Activated CD4-positive, CD25-positive, alpha-beta regulatory T cell treated with anti-CD3 and anti-CD28 coated beads, Interleukin-2, amount 50 U/mL, for 24 hours (primary cell): ENCODE measurements at places on chromosomes 2 and 18.

GRCh38 chr2:184339966-184340365 lies 258.4 kb upstream of the ZNF804A start:
- ATAC-seq = no peak

DNA sequence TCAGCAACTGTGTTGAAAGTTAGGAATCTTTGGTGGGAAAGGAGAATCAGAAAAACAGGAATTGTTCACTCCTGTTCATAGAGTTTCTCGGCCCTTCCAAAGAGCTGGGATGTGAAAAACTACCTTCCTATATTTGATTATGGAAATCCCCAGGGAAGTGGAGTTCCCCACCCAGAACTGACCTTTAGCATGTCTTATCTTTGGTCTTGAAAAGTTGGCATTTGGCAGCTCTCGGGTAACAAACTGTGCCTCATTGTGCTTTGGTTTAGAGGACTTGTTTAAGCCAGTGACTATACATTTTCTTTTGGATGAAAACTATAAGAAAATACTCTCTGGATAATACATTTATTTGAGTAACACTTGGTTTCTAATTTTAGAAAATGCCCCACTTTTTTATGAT lies 51.3 kb upstream of the CERS6 start:
- no peak for ATAC-seq

DNA sequence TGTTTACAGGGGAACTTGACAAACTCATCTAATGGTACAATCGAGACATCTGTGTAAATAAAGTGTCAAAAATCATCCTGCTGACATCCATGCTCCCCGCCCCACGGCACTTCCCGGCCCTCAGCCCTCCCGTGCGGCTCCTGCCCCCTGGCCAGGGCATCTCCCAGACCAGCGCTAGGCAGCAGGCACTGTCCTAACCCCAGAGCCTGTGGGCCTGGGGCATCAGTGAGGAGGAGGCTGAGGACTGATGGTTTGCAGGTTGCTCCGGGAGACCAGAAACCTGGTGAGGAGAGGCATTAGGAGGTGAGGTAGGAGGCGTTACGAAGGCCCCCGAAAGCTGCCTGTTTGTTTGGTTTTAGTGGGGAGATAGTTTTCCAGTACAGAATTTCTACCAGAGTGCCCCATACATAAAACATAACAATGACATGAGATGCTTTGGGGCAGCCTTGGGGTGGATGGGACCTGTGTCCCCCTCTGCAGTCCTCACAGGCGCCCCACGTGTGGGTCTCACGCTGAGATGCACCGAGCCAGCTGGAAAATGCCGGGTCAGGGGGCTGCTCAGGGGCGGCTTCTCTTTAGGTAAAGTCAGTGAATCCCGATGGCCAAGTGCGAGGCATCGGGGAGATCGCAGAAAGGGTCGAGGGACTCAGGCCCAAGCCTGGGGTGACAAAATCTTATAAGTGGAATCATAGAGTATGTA lies 114.2 kb downstream of the RTP5 start:
- no peak for ATAC-seq

GRCh38 chr2:79219383-79219988 lies 59.9 kb upstream of the REG3A start:
- ATAC-seq = no peak

DNA sequence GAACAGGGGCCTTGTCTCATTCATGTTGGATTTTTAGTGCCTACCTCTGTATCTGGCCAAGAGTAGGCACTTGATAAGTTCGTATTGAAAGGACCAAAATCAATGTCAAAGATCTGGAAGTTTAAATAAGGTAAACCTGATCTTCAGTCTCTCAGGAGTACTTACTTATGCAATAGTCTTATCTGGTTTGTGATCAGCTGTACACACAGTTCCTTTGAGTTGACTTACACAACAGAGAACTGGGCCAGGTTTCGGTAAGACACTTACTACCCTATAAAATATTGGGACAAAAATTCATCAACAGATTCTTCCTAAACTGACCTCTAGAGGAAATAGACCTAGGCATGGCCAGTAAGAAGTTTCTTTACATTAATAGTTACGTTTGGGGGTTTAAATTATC lies 113.6 kb upstream of the NXPH2 start:
- no peak for ATAC-seq

DNA sequence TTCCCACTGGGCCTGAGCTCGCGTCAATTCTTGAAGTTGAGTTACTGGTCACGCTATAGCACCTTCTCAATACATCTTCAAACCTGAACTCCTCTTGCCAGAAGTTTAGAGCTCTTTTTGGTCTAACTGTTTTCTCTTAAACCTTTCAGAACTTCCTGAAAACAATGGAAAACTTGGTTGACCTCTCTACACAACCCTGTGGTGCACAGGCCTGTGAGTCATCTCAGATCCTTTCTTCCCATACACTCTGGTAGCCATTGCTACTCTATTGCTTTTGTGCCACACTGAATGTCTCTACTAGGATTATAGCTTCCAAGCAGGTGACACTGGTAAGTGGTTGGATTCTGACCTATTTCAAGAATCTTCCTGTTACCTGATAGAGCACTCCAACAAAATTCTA lies 321.5 kb upstream of the FSIP2 start:
- no peak for ATAC-seq
